ENCODE measurements at places on chromosomes 16 and 17.

DNA sequence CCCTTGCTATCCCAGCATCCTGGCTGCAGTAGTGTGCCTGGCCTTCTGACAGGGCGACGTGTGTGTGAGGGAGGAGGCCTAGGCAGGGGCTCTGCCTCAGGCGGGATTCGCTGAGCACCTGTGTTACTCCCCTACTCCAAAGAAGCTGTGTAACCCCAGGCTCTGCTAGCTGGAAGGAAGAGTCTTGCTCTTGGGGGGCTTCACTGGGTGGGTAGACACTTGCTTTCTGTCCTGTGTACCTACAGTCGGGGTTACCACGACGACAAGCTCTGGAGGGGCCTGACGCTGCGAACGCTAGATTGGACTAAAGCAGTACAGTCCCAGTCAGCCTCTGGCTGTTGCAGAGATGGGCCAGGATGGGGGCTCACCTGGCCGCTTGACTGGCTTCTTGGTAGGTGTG is 9.5 kb downstream of the EXOC7 start:
- DNase-seq = no peak

DNA sequence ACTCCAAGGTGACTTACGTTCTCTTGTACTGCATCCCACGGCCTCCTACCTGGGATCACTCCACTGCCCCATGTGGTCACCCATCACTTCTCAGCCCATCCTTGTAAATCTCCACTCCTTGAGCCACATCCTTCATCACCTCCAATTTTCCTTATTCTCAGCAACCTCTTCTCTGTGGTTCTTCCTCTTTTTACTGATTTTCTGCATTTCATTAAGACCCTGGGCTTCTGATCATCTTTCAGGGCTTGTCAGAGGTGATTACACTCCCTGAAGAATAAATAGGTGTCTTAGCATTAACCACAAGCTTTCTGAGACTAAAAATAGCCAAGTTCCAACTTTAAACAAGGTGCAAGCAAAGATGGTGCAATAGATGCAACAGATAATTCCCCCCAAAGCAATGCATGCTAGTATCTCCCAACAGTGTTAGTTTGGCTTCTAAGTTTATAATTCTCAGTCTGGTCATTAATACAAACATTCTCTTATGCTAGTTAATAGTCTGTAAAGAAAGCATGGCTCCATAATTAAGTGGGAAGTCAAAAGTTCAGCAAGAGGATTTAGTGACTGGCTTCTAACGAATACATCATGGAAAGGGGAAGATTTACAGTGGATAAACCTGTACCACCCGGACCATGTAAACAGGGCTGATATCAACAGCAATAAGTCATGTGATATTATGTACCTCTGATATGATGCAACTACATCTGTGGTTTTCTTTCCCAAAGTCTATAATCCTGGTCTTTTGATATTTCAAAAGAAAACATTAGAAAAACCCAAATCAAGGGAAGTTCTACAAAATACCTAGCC is 47.4 kb upstream of the FOXJ1 start:
- DNase-seq = no peak

DNA sequence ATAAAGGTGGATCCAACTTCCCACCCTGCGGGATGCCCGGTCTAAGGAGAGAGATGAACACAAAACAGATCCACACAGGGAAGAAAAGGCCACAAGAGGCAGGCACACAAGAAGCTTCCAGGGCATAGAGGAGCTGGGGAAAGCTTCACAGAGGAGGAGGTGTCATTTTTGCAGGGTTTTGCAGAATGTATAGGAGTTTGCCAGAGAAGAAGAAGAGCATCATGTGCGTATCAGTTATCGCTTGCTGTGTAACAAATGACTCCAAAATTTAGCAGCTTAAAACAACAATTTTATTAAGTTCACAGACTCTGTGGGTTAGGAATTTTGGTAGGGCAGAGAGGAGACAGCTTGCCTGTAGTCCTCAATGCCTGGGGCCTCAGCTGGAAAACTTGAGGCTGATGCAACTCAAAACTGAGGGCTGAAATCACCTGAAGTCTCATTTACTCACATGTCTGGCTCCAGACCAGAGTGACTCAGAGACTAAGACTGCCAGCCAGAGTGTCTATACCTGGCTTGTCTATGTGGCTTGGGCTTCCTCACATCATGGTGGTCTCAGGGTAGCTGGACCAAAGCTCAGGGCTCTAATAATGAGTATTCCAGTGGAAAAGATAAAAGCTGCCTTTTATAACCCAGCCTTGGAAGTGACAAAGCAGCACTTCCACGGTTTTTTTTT is 33.9 kb upstream of the ZNF423 start:
- no peak for DNase-seq

DNA sequence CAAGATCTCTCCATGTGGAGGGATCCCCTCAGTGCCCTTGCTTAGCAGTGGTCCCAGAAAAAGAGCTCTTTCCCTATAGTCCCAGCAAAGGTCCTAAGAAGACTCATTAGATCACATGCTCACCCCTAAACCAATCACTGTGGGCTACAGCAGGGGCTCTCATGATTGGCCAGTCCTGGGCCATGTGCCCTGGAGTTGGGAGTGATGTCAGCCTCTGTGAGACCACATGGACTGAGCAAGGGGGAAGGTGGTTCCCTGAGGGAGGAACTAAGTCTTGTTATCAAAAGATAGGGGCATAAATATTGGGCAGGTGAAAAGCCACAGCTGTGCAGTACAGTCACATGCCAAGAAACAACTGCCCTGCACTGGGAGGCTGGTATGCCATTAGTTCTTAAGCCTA is 51.3 kb downstream of the SCNN1B start:
- no peak for DNase-seq

DNA sequence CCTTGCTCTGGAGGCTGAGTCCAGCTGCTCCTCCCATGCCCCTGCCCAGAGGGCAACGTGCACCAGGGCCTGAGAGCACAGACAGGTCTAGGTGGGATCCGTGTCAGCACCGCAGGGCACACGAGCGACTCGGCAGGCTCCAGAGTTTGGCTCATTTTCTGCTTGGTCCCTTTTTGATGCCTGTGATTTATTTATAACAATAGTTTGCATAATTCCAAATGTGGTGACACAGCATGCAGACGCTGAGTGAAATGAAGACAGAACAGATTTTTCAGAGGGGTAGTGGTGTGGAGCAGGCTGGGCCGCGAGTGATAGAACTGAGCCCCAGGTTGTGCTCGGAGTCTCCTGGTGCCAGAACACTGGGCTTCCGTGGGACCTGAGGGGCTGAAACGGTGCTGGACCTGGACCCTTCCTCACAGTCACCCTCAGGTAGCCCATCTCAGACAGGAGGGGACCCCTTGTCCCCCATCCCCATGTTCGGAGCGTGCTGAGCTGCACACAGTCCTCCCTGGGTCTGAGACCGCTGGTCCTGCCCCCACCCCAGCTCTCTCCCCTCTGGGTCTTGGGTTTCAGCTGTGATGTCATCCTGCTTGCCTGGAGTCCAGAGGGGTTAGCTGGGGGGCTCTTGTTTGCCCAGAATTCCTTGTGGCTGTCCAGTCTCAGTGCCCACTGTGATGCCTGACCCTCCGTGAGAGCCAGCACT is 95.9 kb downstream of the METRNL start:
- no peak for DNase-seq
